ENCODE measurements at places on chromosomes 11 and 22. TPM values are rescaled to one million over a fixed set of nuclear protein-coding genes. Genes with fewer than 3 reads are reported as not detected.

Gene TCF20
- 14.4 TPM for total RNA-seq

Gene HMOX1
- 13.8 TPM for total RNA-seq

Gene TMEM151A
- not detected for total RNA-seq

Gene RRM1
- 47.4 TPM for total RNA-seq

Gene TMEM184B
- 65.9 TPM for total RNA-seq

Gene PAX6
- total RNA-seq, result not detected

Gene SLC37A2
- total RNA-seq, result 4.1 TPM

Measured in uterus (tissue), 4 donors.